ENCODE measurements at places on chromosomes 1 and 21.

- no peak for DNase-seq
Observed at GRCh38 chr1:54965624-54966340, 14.6 kb upstream of the TMEM61 start.

- DNase-seq = no peak
Observed at GRCh38 chr1:211527006-211527405, 35.0 kb upstream of the RD3 start.

DNA sequence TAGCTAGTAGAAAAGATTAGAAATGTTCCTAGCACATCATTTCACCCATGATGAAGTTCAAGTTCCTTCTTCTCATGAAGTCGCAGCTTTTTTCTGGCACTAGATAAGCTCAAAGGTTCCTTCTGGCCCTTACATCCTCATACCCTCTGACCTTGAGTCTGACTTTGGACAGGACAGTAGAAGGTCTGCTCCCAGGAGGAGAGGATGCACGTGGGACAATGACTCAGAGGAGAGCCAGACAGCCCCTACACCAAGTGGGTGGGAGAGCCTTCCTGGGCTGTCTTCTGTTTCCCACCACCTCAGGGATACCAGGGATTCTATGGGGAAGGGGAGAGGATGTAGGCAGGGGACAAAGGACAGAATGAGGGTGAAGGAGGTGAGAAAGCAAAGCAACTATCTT, 86.0 kb downstream of the HHIPL2 start:
- no peak for DNase-seq

DNA sequence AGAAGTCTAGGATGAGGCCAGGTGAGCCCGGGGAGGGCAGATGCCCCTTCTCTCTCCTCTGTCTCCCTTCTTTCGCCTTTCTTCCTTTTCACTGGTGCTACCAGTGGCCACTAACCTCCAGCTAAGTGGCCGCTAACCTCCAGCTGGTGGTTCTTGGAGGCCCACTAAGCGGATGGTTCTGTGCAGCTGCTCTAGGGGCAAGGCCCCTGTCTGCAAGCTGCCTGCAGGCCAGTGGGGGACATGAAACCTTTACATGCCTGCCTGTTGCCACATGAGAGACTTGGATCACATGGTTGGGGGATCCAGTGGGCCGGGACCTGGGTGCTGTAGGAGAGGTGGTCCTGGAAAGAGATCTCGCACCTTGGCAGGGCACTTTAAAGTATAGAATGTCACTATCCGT, 17.7 kb downstream of the IKBKE start:
- DNase-seq = no peak

DNA sequence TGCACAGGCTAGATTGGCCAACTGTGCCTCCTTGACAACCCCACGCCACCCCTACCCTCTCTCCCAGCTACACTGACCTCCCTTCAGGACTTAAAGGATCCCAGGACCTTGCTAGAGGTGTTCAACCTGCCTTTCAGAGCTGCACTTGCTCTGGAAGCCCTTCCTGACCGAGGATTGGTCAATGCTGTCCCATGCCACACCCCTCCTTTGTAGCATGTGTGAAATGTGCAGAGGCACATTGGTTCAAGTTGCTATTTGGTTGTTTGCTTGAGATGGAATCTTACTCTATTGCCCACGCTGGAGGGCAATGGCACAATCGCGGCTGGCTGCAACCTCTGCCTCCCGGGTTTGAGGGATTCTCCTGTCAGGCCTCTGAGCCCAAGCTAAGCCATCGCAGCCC, 21.8 kb downstream of the ACTA1 start:
- DNase-seq = no peak

DNA sequence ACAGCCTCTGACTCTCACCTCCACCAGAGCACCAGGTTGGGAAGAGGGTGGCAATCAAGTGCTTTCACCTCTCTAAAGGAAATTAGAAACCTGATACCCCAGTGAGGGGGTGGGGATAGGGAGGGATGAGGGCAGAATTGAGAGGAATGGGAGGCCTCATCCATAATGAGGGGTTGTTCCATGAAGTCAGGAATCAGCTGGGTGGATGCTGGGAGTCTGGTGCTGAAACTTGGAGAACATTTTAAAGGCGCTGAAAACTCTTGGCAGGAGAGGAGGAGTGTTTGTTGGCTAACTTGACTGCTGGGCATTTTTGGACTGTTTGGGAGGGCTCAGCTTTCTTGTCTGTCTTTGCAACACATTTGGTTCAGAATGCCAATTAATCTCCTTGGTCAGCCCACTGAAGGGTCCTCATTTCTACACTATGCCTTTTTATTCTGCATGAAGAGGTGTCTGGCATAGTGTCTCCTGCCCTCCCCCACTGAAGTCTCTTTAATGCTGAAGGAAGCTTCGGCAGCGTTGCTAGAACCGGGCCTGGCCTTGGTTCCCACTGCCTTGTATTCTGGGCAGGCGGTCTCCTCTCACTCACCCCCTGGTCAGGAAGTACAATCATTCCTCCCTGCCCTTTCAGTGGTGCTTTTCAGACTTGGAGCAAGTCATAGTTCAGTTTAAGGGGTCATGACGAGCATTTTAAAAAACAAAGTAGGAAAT, 2.2 kb downstream of the PHGDH start:
- DNase-seq = no peak

GRCh38 chr1:110083866-110084226, 13.4 kb upstream of the ALX3 start:
- no peak for DNase-seq

DNA sequence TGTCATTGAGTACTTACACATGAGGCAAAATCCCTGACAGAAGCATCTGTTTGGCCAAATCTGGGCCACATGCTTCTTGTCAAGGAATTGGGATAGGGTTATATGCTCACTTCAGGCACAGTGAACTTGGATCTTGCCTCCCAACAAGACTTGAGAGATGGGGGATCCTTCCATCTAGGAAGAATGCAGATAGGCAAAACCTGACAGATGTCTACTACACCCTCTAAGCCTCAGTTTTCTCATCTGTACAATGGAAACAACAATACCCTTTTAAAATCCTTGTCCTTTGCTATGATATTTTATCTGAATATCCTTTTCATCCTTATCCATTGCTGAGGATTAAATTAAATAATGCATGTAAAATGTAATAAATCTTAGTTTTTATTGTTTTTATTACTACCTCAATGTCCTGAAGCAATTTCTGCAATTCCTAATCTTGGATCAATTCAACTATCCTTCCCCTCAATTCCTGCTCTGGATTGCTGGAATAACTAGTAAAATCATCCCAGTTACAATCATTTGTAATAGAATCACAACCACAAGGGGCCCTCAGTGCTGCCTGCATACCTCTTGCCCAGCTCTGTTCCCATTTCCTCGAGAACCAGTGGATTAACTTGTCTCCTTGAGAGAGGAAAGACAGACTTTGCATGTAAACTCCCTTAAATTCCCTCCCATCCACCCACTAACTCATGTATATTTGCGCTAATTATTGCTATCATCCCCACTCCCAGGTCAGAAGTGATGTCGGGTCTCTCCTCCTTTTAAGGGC, 8.1 kb upstream of the XPR1 start:
- no peak for DNase-seq

GRCh38 chr1:8503842-8504241, 185.9 kb downstream of the SLC45A1 start:
- DNase-seq = no peak

DNA sequence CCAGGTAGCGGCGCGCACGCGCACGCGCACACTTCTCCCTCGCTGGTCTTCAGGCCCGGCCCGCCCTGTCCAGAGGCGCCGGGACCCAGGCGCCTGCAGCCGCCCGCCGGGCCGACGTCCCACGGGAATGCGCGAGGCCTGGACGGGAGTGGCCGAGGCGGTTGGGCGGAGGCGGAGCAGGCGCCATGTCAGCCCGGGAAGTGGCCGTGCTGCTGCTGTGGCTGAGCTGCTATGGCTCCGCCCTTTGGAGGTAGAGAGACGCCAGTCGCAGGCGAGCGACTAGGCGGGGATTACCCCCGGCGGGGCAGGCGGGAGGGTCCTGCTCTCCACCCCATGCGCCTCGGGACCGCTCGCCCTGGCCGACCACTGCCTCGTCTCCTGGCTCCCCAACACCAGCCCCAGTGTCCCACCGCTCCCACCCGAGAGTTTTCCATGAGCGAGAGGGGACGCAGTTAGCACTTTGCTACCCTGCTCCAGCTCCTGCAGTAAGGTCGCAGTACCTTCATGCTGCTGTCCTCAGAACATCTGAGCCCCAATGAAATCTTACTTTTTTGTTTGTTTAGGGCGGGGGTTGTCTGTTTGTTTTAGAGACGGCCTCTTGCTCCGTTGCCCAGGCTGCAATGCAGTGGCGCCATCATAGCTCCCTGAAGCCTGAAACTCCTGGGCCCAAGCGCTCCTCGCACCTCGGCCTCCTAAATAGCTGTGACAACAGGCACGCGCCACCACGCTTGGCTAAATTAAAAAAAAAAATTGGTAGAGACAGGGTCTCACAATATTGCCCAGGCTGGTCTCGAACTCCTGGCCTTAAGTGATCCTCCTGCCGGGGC, at the start of gene CATSPERE:
Gene CATSPERE, plus strand, starts transcription at position 29 of the 827 bp plus-strand sequence. Its CDS starts 157 bp downstream, at position 186.
- DNase-seq = peak; percentile 60

DNA sequence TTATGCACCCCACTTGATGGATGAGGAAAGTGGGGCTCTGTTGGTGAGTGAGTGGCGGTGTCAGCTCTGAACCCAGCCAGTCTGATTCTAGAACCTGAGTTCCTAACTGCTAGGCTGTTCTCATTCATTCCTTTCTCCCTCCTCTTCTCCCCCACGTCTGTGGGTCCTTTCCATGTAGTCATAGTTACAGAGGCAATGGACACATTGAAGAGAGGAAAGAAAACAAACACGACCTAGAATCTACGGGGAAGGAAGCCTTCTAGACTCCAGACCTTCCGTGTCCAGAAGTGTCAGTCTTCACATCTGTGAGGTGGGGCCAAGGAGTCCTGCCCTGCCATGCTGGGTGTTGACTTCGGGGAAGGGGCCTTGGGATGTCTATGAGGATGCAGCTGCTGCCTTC, 115.8 kb upstream of the WNT4 start:
- no peak for DNase-seq

GRCh38 chr1:70327306-70328076, 27.0 kb downstream of the ANKRD13C start:
- no peak for DNase-seq

DNA sequence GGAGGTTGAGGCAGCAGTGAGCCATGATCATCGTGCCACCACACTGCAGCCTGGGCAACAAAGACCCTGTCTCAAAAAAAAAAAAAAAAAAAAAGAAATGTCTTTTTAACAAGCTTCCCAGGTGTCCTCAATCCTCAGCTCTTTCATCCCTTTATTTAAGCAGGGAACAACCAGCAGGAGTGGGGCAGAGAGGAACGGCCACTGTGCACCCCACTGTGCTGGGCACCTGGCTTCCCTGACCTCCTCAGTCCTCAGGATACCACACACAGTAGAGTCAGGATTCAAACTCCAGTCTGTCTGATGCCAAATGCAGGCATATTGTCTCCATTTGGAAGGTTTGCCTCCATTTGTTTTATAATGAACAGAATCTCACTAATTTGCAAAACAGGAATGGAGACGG, 19.8 kb upstream of the PTAFR start:
- no peak for DNase-seq

DNA sequence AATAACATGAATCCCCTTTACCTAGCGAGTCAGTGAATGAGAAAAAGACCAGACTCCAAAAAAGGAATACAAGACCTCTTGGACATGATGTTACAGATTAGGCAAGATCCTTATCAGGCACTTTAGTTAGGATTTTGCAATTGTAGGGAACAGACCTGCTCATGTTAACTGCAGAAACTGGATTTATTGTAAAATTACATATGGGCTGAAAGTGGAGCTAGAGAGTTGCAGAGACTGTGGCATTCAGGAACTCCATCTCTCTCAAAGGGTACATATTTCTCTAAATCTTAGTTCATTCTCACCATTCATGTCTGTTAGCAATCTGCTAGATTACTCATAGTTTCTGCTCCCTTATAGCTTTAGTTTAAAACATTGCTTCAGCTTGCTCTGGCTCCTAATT, 142.2 kb downstream of the PAPPA2 start:
- DNase-seq = no peak

DNA sequence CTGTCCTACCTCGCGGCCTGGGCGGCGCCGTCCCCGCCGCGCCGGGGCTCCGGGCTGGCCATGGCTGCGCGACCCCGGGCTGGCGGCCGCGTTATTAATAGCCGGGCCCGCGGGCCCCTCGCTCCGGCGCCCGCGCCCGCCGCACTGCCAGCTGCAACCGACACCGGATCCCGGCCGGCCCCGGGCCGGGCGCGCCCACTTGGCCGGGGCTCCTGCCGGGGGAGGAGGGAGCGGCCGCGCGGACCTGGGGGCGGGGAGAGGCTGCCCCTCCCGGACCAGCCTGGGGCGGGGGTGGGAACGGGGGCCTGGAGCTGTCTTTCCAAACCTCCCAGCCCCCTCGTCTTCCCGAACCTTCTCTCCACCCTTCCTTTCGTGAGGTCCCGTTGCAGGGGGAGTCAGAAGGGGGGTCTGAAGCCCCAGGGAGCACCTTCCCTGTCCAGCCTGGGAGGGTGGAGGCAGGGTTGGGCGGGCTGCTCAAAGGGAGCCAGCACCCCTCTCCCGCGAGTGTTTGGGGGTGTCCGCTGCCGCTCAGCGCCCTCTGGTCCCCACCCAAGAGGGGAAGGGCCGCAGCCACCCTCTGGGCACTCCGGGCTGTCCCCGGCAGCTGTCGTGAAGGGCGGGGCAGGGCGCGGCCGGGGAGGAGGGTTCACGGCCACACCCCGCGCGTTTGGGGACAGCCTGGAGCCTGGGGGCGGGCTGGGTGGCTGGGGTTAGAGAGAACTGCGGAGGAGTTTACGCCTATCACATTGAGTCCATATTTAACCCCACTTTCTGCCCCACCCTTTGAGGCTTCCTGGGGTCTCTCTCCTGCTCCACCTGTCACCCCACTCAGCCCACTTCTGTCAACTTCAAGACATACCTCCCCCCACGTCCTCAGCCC, at the start of gene SYNC:
Gene SYNC, minus strand, starts transcription at position 172 of the 880 bp plus-strand sequence. Its CDS starts 110 bp downstream, at position 62.
- DNase-seq = no peak

- DNase-seq = no peak
Observed at GRCh38 chr1:230982696-230983095, 3.8 kb downstream of the ARV1 start.

DNA sequence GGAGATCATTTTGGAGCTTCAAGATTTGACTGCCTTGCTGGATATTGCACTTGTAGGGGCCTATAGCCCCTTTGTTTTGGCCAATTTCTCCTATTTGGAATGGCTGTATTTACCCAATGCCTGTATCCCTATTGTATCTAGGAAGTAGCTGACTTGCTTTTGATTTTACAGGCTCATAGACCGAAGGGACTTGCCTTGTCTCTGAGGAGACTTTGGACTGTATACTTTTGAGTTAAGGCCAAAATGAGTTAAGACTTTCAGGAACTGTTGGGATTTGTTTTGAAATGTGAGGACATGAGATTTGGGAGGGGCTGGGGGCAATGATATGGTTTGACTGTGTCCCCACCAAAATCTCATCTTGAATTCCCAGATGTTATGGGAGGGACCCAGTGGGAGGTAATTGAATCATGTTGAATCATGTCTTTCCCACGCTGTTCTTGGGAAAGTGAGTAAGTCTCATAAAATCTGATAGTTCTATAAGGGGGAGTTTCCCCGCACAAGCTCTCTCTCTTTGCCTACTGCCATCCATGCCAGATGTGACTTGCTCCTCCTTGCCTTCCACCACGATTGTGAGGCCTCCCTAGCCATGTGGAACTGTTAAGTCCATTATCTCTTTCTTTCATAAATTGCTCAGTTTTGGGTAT, 276.1 kb downstream of the LMX1A start:
- no peak for DNase-seq

- no peak for DNase-seq
Observed at GRCh38 chr1:47690341-47691250, 252.8 kb downstream of the FOXD2 start.

Data from stimulated activated CD8-positive, alpha-beta memory T cell treated with anti-CD3 and anti-CD28 coated beads, Interleukin-12 subunit alpha, Interleukin-12 subunit beta, amount 100 ng/mL, for 4 hours (primary cell).